Osteoblast (primary cell): ENCODE measurements at places on chromosomes 2 and 18. TPM values are rescaled to one million over a fixed set of nuclear protein-coding genes. Genes with fewer than 3 reads are reported as not detected.

- H3K27me3 ChIP-seq = peaks cover 5% of the 10 kb centered on the region
- H3K4me3 ChIP-seq = no peak overlapping the region
- H3K27ac ChIP-seq = no peak overlapping the region
These were observed 10.2 kb upstream of the ITGA4 start for GRCh38 chr2:181446985-181447384.

NDC80 gene
- 2.2 and 3.5 TPM in 2 replicates for total RNA-seq

- peak overlapping the region; percentile 86 for H3K27ac ChIP-seq
- H3K36me3 ChIP-seq = no peaks in the 10 kb centered on the region
- no peak overlapping the region for H3K4me3 ChIP-seq
- no peaks in the 10 kb centered on the region for H3K27me3 ChIP-seq
These were observed 104.7 kb upstream of the ARHGAP28 start for GRCh38 chr18:6624661-6625311.

CRACDL gene
- total RNA-seq = not detected in 2 replicates

- no peak overlapping the region for H3K27ac ChIP-seq
- H3K27me3 ChIP-seq = no peaks in the 10 kb centered on the region
- no peak for DNase-seq
- no peaks in the 10 kb centered on the region for H3K36me3 ChIP-seq
- H3K4me3 ChIP-seq = no peak overlapping the region
These were observed 96.6 kb downstream of the MYCN start for GRCh38 chr2:16036951-16037350.

GPR55 gene
- not detected in 2 replicates for total RNA-seq

DNA sequence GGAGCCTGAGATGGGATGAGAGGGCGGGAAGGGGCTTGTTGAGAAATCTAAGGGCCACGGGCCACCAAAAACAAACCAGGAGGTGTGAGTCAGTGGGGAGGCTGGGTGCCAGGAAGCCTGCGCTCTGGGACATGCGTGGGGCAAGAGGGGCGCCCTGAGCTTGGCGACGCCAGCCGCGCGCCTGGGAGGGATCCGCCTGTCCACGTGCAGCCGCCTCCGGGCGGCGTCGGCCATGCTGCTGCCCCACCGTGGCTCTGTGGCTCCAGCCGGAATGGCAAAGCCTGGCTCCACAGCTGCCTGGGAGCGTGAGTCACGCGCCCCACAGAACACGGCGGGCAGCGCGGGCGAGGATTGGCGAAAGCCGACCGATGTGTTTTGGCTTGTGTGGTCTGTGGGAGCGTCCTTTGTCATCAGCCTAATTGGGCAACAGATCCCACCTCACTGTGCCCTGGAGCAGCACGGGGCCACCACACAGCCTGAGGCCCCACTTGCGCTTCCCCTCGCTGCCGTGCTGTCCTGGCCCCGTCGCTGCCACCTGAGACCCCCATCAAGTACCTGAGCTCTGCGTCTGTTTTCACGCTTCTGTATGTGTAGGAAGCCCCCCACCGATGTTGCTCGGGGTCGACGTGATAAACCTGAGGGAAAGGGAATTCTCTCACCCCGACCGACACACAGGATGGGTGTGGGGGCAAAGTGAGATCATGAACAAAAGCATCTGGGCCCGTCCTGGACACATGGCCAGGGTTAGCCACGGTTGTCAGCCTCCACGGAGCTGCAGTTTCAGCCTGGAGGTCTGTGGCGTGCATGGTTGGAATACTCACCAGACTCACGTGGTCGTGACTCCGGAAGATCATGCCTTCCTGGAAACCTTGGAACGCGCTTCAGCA lies 80.5 kb downstream of the NFATC1 start:
- H3K27ac ChIP-seq = no peak overlapping the region
- no peak overlapping the region for H3K4me3 ChIP-seq
- H3K36me3 ChIP-seq = no peaks in the 10 kb centered on the region
- H3K4me1 ChIP-seq = no peaks in the 10 kb centered on the region
- peak; percentile 66 for DNase-seq

CFAP65 gene
- total RNA-seq = not detected in 2 replicates

- no peaks in the 10 kb centered on the region for H3K27me3 ChIP-seq
- H3K4me1 ChIP-seq = no peaks in the 10 kb centered on the region
- H3K36me3 ChIP-seq = no peaks in the 10 kb centered on the region
- no peak overlapping the region for H3K27ac ChIP-seq
These were observed 5.9 kb upstream of the PSMA8 start for GRCh38 chr18:26127786-26128185.

SOWAHC gene
- 14.7 and 17.7 TPM in 2 replicates for total RNA-seq

- no peak overlapping the region for H3K4me3 ChIP-seq
- peak overlapping the region; percentile 75 for H3K27ac ChIP-seq
- no peaks in the 10 kb centered on the region for H3K36me3 ChIP-seq
- no peak for DNase-seq
These were observed 34.2 kb downstream of the MYO7B start for GRCh38 chr2:127569666-127570065.

- DNase-seq = no peak
- H3K4me1 ChIP-seq = peaks cover 12% of the 10 kb centered on the region
- no peaks in the 10 kb centered on the region for H3K27me3 ChIP-seq
- H3K36me3 ChIP-seq = no peaks in the 10 kb centered on the region
- no peak overlapping the region for H3K27ac ChIP-seq
These were observed 1.2 kb upstream of the SRBD1 start for GRCh38 chr2:45612285-45612684.
